ENCODE measurements at places on chromosomes 3 and 15.

- no peak for DNase-seq
Observed at GRCh38 chr3:126897943-126898342, 85.0 kb upstream of the PLXNA1 start.

- no peak for DNase-seq
Observed at GRCh38 chr3:5009506-5010109, 30.4 kb downstream of the BHLHE40 start.

GRCh38 chr3:49124991-49125670 lies 4.5 kb upstream of the USP19 start:
- DNase-seq: no peak

DNA sequence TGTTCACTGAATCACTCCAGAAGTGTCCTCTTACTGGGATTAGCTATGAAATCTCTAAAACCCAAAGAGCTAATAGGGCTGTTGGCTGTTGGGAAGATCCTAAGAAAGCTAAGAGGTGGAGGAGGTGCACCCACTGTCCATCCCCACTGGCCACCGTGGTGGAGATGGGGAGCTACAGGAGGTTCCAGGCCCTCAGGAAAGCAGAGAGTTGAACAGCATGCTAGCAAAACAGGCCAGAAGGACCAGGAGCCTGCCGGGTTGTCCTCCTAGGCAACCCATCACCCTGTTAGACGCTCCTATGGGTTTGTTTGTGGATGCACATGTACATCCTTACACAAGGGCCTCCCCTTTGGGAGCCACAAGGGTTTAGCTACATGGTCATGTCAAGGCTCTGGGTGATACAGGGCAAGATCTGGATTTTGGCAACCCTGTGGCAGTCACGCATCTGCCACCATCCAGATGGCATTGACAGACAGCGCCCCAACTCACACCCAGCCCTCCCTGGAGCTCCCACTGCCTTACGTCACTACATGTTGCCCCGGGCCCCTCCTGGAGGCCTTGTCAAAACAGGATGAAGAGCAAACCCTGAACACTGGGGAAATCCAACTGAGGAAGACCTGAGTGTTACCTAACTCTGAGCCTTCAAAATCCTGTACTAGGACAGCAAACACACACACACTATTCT lies 208.1 kb downstream of the SLCO3A1 start:
- no peak for DNase-seq

DNA sequence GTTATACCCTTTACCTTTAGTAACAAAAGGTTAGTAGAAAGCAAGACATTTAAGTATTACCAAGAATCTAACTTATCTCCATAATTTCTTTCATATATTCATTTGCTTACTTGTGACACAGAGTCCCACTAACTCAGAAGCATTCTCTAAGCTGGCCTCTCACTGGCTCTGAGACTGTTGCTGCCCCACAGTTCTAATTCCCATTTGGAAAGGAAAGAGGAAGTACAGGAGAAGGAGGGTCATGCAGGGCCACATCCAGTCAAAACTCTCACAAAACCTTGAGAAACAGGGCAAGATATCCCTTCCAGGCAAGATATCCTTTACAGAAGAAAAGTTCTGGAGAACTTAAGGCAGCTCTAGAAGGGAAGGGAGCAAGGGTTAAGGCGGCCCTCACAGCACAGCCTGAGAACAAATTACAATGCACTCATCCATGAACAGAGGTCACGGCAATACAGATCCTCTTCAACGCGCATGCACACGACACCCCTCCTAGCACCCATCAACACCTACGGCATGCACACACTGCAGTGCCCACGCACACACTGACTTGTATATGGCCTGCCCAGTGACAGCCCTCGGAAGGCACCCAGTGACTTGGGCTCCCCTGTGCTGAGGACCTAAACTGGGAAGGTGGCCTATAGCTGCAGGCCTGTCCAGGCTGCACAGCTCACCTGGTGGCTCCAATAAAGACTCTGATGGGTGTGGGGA lies 13.0 kb upstream of the MYO5C start:
- DNase-seq: no peak

DNA sequence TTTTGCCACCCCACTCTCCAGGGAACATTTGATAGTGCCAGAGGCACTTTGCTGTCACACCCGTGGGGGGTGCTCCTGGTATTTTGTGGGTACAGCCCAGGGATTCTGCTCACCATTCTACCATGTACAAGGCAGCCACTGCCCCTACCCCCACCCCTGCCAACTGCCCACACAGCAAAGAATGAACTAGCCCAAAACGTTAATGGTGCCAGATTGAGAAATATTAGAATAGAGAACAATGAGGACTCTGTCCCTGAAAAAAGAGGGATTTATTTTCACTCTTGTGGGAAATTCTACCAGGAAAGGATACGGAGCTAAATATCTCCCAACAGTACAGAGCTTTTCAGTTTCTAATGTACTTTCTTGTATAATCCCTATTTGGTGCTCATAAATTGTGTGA lies 154.5 kb upstream of the SUCLG2 start:
- no peak for DNase-seq

DNA sequence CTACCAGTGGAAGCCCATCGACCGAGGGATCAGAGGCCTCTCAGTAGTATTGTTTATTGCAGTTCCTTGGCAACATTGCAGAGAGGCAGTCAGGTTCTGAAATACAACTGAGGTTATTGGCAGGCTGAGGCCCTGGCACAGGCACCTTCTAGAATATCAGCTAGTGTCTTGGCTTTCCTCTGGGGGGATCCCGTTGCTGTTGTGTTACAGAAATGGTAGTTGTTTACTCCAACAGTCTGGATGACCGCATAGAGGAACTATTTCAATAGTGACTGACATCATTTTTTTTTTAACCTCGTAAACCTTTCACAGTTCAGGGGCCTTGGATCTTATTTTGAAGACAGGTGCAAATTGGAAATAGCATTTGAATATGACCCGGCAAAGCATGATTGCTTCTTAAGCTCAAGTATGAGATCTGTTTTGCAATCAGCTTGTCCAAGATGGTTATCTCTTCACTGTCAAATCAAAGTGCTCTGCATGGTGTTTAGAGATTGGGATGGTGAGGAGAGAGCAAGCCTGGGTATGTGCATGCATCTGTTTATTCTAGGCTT lies 63.9 kb downstream of the PGPEP1L start:
- no peak for DNase-seq

- no peak for DNase-seq
Observed at GRCh38 chr3:127405791-127406190, 117.9 kb upstream of the PRR20G start.

GRCh38 chr15:61500951-61501620 lies 272.0 kb upstream of the RORA start:
- DNase-seq: no peak

GRCh38 chr3:177133860-177134815 lies 63.1 kb downstream of the TBL1XR1 start:
- DNase-seq: no peak

GRCh38 chr3:148457886-148458285 lies 239.8 kb upstream of the AGTR1 start:
- DNase-seq: no peak

DNA sequence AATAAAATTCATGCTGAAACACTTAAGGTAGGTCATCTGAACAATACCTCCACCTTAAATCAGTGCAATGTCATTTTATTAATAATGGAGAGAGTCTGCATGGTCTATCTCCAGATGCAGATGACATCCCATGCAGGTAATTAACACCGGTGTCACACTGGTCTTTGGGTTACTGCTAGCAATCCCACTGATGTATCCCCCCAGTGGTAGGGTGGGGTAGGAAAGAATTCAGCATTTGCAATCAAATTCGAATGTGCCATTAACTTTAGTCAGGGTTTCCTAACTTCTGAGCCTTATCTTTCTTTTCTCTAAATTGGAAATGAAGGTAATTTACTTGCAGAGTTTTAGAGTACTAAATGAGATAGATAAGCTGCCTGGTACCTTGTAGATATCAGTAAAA lies 44.4 kb downstream of the KIF15 start:
- no peak for DNase-seq

- no peak for DNase-seq
Observed at GRCh38 chr3:115615001-115615814, 8.1 kb upstream of the GAP43 start.

DNA sequence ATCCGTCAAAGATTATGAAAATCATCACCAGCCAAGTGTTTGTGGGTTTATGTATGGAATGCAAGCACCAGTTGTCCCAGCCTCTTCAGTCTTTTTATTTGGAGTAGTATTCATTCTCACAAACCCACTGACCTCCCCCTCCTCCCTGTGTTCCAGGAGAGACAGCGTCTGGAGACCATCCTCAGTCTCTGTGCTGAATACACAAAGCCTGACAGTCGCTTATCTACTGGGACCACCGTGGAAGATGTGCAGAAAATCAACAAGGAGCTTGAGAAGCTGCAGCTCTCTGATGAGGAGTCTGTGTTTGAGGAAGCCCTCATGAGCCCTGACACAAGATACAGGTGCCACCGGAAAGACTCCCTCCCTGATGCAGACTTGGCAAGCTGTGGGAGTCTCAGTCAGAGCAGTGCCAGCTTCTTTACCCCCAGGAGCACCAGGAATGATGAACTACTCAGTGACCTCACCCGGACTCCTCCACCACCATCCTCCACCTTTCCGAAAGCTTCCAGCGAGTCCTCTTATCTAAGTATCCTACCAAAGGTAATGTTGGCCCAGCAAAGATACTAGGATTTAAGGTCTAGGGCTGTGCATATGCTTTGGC lies 54.2 kb downstream of the PHLDB2 start:
- no peak for DNase-seq

DNA sequence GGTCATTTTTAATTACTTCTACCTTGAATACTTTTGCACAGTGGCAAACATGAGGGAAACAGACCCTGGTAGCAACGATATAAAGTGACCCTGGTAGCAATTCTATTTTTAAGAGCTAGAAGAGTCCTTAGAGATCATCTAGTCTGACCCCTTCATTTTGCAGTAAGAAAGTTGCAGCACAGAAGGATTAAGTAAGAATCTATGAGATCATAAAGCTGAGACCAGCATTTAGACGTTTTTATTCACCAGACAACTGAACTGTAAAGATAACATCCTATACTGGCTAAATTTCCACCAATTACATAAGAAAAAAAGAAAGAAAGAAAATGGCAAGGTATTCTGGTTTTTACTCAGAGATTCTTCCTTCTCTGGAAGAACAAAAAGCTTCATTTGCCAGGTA lies 49.9 kb downstream of the LRRFIP2 start:
- no peak for DNase-seq

- no peak for DNase-seq
Observed at GRCh38 chr3:45560281-45560971, 34.1 kb upstream of the LIMD1 start.

DNA sequence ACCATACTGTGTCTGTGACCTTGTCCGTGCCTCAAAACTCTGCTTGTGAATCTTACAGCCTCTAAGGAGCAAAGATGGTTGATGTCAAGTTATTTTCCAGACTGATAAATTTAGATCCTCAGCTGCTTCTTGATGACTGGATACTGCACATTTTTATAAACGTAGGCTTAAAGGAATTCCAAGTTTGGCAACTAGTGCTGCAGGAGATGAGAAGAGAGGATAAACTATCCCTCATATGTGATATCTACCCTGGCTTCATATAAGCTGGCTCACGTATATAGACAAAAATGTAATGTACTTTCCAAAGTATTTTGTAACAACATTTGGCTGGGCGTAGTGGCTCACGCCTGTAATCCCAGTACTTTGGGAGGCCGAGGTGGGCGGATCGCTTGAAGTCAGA lies 89.6 kb downstream of the GMPS start:
- DNase-seq: no peak

- no peak for DNase-seq
Observed at GRCh38 chr3:127954640-127955039, 39.6 kb downstream of the KBTBD12 start.

GRCh38 chr15:82928711-82929110 lies 23.8 kb downstream of the HOMER2 start:
- no peak for DNase-seq

DNA sequence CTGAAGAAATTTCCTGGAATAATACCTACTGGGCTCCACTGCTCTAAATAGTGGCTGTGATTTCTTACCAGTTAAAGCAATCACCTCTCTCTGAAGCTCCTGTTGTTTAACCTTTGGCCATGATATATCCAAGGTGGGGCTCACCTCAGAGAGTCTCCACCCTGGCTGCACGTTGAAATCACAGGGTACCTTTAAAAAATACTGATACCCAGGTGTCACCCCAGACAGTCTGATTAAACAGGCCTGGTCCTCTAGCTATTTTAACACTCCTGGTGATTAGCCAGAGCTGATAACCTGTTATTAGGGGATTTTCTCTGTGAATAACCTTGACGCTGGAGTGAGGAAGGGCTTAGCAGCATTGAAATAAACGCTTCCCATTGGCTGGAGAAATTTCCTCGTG lies 22.3 kb upstream of the ZBTB38 start:
- DNase-seq: no peak

- DNase-seq: no peak
Observed at GRCh38 chr3:107308716-107309115, 68.5 kb upstream of the CCDC54 start.

DNA sequence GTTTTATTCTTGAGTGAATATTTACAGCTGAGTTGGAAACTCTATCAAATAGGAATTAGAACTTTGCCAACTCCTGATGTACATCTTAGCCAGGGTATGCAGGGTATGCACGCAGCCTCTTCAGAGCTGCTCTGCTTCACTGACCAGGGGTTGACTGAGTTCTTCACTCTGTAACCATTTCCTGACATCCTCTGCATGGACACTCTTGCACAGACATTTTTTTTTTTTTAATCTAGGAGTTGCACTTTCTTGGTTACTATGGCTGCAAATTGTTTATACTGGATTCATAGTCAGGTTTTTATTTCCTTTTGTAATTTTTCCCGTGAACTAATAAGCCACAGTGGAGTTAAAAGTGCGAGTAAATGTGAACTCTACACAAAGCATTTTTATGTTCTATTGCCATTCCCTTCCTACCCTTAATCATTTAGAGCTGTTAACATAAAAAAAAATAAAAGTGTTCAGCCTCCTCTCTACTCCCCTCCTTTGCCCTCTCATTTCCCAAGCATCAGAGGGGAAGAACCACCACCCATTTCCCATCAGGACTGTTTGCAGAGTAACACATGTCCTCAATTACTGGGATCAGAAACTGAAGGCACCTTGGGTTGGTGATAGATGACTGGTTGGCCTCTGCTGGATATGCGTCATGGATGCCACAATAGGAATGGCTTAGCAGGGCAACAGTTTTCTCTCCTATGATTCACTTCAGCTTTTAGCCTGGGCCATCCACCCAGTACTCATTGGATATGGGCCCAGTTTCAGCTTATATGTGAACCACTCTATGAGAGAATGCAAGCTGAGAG lies 54.0 kb downstream of the DUT start:
- no peak for DNase-seq

GRCh38 chr3:188524052-188524451 lies 370.1 kb downstream of the LPP start:
- no peak for DNase-seq

GRCh38 chr3:31634476-31634875 lies 101.8 kb downstream of the STT3B start:
- no peak for DNase-seq
